ENCODE measurements at places on chromosomes 12 and 14.

DNA sequence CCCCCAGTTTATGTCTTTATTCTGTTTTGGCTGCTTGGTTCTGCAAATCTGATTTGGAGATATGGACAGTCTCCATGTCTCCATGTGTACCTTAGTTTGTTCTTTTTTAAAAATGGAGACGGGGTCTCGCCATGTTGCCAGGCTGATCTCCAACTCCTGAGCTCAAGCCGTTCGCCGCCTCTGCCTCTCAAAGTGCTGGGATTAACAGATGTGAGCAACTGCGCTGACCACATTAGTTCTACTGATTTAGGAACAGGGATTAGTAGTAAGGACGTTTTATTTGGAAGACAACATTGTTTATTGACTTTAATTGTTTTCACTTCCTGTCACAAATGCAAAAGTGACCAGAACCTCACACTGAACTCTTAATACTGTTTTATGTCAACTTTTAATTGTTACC lies 14.7 kb downstream of the AEBP2 start:
- no peak for DNase-seq

GRCh38 chr12:12505544-12506495 lies 56.8 kb downstream of the DUSP16 start:
- peak; percentile 81 for DNase-seq

DNA sequence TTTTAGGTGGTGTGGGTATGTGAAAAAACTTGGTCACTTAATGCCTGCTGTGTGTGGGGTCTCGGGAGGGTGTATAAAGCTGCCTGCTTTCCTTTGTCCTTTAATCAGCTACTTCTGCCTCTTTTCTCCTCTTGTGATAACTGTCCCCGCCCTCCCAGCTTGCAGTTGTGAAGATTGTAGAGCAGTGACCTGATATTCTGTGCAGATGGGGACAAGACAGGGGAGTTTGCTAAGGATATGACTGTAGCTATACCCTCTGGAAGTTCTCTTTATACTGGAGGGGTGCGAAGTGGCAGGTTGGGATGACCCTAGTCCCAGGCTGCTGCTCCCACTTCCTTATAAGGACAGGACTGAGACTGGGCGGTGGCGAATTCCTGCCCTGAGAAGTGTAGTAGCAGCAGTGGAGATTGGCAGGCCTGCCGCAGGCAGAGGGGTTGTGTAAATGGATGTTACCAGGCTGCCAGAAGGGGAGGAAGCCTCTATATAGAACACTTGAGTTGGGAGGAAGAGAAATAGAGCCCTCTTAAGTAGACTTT lies 835 bp downstream of the MYL6 start:
- peak; percentile 76 for DNase-seq

DNA sequence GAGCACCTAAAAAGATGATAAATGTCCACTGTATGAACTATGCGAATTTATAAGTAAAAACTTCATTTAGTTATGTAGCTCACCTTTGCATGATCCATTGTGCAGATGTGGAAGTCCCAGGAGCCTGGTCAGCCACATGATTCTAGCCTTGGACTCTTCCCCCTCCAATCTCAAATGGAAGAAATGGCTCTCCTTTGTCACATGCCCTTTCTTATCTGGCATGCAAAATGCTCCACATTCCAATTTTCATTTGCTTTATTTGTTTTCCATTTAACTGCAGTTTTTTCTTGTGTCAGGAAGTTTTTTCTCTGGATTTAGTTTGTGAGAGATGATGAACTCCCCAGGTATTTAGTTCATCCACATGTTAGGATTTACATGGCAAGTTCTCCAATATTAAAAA lies 73.8 kb downstream of the DYRK2 start:
- no peak for DNase-seq

DNA sequence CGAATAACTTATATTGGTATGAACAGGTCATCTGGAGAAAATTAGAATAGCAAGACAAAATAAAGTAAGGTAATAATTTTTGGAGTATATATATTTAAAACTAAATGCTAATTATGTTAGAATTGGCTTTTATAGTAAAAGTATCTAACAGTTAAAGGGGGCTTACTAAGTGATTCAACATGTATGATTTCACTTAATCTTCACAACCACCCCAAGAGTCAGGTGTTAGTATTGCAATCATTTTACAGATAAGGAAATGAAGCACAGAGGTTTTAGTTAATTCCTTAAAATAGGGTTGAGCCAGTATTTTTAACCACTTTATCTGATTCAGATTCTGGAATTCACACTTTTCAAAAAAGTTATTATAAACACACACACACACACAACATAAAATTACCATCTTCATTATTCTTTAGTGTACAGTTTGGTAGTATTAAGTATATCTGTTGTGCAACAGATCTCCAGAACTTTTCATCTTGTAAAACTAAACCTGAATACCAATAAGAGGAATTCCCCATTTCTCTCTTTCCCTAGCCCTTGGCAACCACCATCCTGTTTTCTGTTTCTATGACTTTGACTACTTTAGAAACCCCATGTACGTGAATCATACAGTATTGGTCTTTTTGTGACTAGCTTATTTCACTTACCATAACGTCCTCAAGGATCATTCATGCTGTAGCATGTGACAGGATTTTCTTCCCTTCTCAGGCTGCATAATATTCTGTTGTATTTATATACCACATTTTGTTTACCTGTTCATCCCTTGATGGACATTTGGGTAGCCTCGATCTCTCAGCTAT lies 12.5 kb downstream of the A2M start:
- DNase-seq = no peak

DNA sequence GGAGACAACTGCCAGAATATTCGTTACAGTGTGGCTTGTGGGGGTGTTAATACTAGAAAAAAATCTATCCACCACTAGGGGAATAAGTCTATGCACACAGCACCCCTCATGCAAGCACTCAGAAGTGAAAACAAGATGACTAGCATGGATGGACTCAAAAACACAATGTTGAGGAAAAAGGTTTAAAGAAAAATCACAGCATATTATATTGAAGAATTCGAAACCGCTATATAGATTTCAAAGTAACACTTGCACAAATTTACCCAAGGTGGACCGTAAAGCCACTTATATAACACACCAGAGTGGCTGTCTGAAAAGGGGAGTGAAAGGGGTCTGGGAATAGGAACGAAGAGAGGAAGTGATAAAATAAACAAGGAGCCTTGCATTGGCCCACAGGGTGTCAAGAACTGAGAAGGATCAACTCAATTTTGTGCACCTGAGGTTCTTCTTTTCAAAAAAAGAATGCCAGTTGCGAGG lies 544 bp downstream of the ABCD4 start:
- peak; percentile 56 for DNase-seq

DNA sequence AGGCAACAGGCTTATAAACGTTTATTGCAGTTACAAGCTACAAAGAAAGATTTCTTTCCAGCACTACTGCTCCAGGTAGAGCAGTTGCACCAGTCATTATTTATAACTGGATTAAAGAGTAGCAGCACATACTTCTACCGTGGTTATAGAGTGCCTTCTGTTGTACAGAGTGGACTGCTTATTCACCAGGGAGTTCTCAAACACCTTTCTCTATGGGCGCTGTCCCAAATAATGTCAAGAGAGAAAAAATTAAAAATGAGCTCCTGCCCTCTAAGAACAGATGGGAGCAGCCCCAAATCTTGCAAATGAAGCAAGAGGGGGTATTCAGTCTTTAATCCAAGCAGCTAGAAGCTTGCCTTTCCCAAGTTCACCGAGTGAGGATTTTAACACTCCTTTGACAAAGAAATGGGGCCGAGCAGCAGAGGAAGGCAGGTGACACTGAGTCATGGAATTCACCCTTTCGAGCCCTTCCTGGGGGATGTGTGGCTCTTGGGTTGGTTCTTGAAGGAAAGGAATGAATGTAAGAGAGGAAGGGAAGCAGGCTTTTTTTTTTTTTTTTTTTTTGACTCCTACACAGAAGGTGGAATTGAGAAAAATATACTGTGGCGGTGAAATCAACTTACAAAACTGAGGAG lies 181.2 kb downstream of the PRKCH start:
- DNase-seq = no peak

DNA sequence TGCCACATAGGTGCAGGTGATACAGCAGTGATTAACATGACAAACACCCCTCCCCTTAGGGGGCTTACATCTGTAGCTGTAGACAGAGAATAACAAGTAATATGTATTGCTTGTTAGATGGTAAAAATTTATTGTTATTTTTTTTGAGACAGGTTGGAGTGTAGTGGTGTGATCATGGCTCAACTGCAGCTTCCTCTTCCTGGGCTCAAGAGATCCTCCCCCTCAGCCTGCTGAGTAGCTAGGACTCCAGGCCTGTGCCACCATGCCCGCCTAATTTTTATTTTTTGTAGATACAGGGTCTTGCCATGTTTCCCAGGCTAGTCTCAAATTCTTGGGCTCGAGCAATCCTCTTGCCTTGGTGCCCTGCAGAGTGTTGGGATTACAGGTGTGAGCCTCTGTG lies 19.8 kb downstream of the DIP2B start:
- DNase-seq = no peak

- DNase-seq = peak; percentile 94
These were observed 63.2 kb upstream of the RFX4 start for GRCh38 chr12:106519607-106520021.

- no peak for DNase-seq
These were observed 770.0 kb downstream of the MED13L start for GRCh38 chr12:115507560-115507889.

- DNase-seq = no peak
These were observed 35.9 kb downstream of the CD9 start for GRCh38 chr12:6235906-6236640.

DNA sequence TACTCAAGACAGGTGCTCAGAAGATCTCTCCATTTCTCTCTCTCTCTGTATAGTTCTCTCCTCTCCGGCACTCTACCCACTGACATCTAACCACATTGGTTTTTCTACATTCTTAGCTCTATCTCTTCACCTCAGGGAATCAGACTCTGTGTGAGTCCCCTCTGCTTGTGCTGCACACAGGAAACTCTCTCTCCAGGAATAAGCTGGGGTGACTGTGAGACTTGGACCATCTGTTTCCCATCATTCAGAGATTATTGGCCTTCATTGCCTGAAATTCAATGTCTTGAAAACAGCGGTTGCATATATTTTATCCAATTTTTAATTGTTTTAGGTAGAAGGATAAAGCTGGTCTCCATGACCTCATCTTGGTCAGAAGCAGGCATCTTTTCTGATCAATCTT lies 105.0 kb downstream of the SLC35F4 start:
- no peak for DNase-seq

GRCh38 chr12:27280412-27280811 lies 36.3 kb downstream of the STK38L start:
- DNase-seq = no peak

DNA sequence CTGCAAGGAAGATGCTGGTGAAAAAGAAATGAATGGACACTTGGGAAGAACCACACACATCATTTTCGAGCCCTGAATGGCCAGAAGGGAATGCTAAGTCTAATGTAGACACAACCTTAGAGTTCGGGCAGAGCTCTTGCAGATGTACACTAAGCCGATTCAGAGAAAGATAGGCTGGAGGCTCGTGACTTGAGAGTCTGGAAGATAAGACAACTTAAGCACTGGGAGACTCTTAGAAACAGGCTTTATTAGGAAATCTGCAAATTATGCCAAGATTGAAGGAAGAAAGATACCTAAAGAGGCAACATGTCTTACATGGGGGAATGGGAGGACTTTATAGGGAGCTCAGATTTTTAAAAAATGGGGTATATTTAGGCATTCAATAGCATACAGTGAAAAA lies 13.5 kb downstream of the TBPL2 start:
- DNase-seq = peak; percentile 37

- DNase-seq = peak; percentile 40
These were observed 8.5 kb upstream of the PRKAB1 start for GRCh38 chr12:119659289-119659897.

DNA sequence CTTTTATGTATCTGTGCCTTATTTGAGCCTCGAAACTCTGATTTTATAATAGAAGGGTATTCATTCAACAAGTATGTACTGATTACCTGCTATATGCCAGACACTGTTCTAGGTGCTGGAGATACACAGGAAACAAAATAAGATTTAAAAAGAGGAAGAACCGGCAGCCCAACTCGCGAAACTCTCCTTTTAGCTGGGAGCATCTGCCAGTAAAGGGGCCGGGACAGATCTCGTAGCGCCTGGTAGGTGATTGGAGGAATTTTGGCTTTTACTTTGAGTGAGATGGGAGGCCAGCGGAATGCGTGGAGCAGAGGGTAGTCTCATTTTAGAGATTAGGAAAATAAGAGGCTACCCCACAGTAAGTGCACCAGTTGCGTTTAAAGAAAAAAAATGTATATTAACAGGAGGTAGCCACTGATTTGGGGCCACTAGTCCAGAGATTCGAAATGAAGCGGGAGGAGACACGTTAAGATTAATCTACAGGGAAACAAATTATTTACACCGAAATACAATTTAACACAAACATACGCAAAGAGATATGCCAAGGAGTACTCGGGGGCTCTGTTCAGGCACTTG lies 520 bp upstream of the MON2 start:
- peak; percentile 21 for DNase-seq

DNA sequence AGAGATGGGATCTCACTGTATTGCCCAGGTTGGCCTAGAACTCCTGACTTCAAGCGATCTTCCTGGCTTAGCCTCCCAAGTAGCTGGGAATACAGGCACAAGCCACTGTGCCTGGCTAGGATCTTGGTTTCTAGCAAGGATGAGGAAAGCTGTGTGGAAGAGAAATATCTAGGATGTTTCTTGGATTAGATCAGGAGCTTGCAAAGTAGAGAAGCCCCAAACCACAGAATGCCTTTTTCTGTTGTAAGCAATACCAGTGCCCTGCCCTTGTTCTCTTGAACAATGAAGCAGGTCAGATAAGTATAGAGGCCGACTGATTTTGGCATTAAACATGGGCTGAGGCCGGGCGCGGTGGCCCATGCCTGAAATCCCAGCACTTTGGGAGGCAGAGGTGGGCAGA lies 44.3 kb upstream of the STRN3 start:
- no peak for DNase-seq

GRCh38 chr12:5244513-5244972 lies 187.4 kb upstream of the NTF3 start:
- no peak for DNase-seq

GRCh38 chr14:39812532-39813320 lies 380.5 kb upstream of the FBXO33 start:
- DNase-seq = no peak

GRCh38 chr12:117890644-117891043 lies 78.1 kb downstream of the KSR2 start:
- no peak for DNase-seq

GRCh38 chr12:79843978-79844377 lies 90.9 kb downstream of the PPP1R12A start:
- DNase-seq = no peak

DNA sequence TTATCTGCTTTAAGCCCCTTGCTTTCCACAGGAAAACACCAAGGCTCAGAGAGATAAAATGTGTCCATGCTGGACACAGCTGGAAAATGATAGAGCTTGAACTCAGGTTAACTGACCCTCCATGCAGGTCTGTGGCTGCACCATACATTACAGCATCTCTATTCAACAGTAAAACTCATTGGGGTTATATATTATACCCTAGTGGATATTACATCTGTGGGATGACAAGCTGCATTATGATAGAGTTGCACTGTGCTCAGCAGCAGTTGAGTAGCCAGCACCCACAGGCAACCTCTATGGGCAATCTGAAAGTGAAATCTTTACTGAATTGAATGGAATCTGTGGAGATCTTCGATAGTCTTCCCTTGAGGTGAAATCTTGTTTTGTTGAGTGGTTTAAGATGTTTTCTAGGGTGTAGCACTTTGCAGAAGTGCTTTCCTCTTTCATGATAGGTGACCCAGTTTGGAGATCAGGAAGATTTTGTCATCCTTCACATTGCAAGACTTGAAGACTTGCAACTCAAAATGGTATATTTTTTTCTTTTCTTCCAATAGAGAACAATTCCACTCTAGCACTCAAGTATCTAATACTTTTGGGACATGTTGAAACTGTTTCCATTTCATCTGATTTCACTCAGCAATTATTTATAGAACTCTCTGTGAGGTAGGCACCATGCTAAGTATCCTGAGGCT lies 389.2 kb downstream of the RAD51B start:
- DNase-seq = no peak

- no peak for DNase-seq
These were observed 26.7 kb downstream of the CHGA start for GRCh38 chr14:92949496-92950192.
